Stimulated activated CD8-positive, alpha-beta memory T cell treated with anti-CD3 and anti-CD28 coated beads, Interleukin-4, amount 100 ng/mL, for 4 hours (primary cell): ENCODE measurements at places on chromosomes 11 and 22.
A peak's percentile ranks its signal among the peaks of the same experiment; 100 is the strongest.

DNA sequence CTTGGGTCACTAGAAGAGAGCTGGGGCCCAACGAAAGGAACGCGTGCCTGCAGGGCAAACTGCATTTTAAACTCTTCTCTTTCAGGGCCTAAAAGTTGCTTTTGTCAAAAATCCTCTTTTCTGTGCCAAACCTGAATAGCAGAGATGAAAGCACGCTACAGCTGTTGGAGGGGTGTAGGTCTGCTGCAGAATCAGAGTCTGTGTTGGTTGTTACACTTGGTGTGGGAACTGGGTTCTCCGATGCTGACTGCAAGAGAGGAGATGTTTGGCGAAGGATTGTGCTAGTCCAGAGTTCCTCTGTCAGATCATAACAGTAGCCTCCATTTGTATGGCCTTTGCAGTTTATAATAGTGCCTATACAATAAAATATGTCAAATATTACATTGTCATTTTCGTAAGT is 41.8 kb downstream of the BARX2 start:
- no peak for DNase-seq

DNA sequence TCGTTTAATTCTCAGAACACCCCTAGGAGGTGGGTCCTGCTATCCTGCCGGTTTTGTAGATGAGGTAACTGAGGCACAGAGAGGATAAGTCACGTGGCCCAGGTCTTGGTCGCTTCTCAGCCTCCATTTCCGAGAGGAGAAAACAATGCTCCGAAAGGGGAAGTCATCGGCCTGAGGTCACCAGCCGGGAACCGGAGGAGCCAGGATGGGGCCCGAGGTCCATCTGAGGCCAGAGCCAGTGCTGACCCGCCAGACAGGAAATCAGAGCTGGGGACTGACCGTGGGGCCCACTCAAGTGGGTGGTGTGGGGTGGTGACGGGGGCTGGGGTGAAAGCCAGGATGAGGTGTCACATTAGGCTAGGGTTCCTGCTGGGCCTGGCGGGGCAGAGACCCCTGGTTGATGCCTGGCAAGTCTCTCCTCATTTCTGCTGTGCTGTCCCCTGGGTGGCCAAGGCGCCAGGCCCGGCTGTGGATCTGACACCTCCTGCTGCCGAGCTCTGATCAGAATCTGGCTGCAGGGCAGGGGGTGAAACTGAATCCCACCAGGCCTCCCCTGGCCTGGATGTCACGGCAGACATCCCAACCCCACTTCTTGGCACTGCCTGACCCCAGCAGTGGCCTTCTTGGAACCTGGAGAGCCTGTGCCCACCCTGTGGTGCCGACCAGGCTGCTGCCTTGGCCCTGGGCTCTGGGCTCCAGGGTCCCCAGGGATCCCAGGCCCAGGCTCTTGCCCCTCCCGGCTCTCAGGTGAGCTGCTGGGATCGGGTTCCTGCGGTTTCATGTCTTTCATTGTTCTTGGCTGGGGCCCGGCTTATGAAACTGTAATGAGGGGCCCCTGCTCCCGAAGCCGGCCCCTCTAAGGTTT is 12.0 kb downstream of the TRIOBP start:
- no peak for DNase-seq

GRCh38 chr11:101254037-101254436 is 124.4 kb upstream of the PGR start:
- no peak for DNase-seq

- DNase-seq: no peak
These were observed 96.1 kb downstream of the MICAL2 start for GRCh38 chr11:12206529-12206928.

DNA sequence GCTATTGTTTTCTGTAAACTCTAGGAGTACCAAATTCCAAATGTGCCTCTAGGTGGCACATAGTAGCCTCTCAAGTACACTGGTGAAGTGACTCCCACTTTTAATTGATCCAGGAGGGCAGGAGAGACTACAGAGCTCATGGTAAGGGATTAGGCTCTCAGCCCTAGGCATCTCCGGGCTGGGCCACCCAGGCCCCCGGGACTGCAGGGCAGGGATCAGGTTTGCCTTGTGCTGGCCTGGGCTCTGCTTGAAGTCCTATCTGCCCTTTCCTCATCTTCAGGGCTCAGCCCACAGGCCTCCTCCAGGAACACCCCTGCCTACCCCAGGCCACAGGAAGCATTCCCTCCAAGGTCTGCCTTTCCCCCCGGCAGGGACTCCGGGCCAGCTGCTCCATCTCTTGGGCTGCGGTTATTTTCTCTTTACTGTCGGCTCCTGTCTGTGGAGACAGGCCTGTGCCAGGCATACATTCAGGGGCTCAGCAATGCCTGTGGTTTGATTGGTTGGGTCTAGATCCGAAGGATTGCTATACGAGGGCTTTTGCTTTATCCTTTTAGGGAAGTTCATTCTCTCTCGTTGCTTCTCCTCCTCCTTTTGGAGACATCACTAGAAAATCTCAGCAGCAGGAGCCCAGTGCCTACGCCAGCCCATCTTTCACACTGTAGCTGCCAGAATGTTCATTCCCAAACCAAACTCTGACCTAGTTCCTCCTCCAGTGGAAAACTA is 32.8 kb downstream of the PARVA start:
- DNase-seq: no peak

DNA sequence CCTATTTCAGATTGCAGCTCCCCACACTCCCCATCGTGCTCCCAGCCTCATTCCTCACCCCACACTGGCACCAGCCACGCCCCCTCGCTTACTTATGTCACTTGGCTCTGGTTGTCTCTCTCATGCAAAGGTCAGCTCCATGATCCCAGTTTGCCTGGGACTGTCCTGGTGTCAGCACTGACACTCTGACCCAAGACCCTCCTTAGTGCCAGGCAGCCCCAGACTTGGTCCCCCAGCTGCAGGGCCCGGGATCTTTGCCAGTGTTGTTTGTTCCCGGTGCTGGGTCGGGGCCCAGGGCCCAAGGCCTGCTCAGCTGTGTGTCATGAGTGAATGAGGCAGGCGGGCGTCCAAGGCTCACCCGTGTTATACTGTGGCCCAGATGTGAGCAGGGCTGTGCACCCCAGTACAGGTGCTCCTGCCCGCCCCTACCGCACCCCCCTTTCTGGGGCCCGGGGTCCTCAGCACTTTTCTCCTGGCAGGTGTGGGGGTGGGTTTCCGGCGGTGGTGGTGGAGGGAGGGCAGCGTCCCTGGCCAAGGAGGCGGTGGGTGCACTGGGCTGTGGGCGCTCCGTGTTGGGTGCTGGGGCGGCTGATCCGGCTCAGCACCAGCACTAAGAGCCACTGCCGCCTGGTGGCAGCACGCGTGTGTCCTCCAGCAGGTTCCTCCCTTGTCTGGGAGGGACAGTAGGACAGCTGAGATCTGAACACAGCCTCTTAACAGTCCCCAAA is 19.5 kb downstream of the IL17REL start:
- DNase-seq: peak; percentile 54

DNA sequence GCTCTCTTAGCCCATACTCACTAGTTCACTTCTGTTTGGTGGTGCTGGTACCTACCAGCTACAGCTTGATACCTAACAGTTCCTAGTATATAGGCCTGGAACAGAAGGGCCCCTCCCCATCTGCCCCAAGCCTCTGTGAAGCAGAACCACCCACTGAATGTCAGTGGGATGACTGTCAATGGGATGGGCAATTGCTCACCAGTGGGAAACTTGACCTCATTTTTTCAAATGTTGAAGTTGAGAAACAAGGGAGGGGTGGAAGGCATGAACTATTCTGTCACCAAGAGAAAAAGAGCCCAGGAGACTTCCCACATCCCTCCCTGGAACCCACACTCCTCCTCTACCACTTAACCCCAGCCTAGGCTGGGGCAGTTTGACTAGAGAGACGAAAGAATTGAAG is at the start of gene NLRP10:
Gene NLRP10 (minus strand): TSS at position 62 of the 400 bp plus-strand sequence. CDS start 1,952 bp downstream, outside the sequence.
- no peak for DNase-seq

DNA sequence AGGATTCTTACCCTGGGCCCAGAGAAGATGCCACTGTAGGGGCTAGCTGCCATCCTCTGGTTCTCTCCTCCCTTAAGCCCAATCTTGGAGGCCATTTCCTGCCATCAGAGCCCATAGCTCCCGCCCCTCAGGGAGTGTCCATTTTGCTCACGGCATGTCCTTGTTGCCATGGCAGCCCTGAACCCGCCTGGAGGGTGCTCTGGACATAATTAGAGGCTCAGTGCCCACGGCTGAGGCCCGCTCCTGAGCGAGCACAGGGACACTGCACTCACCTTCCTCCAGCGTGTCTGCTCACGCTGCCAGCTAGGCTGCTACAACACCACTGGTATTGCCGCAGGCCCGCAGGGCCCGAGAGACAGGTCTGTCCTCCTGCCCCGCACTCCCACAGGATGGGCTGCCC is 11.1 kb upstream of the SUSD2 start:
- DNase-seq: no peak

DNA sequence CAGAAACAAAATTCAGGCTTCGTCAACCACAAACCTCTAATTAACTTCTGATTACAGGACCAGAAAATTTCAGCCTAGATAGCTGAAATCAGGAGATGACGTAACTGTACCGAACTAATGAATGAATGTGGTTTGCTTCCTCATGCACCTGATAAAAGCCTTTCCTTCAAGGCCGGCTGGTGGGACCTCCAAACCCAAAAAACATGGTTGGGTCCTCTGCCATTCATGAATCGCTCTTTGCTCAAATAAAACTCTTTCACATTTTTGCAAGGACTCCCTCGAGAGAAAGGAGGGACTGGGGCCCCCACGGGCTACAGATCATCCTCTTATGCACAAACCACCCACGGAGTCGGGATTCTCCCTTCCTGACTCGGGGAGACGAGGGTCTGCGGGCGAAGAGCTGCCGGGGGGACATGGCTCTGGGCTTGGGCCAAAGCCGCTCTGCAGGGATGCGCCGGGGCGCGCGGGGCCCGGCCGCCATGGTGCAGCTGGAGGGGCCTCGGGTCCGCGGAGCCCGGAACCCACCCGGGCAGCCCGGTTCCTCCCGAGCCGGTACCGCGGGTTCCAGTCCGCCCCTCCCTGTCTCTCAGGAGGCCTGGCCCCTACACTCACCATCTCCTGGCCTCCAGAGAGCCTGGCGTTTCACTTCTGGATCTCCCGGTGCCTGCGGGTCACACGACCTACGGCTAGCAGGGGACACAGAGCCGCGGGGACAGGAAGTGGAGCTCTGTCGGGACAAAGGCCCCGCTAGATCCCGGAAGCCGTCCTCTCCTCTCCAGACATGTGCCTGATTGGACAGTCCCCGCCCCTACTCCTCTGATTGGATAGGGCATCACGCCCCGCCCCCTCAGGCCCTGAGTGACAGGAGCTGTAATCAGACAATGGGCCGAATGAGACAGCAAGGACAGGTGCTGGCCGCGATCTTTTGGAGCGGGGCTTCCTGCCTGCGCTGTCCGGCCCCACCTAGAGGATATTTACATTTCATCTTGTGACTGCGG is at the start of gene ZNF195:
Gene ZNF195 (minus strand): TSS at position 721 of the 998 bp plus-strand sequence. CDS start 106 bp downstream, at position 615.
- peak; percentile 96 for DNase-seq

DNA sequence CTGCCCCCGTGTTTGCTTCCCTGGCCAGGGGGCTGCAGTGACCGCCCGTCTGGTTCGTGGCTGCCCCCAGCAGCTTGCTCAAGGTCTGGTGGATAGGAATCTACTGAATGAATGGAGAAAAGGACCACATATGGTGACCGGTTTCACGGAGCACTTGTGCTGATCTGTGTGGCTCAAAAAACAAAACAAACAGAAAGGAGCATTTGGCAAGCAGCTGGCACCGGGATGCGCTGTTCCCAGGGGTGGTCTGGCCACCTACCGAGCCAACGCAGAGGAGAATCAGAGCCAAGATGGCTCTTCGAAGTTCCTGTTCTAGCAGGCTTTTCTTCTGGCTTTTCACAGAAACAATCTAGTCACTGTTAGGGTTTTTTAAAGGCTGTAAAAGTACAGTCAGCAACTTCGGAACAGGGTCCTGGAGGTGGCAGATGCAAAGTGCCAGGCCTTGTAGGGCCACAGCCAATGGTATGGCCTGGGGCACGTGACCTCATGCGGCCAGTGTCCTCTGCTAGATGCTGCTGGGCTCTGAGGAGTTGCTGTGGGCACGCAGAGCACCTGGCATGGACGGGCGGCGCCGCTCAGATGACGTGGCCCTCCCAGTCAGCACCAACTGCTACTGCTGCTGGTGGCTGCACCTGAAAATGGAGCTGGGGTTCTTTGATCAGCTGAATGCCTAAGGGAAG is 27.3 kb upstream of the PACSIN2 start:
- no peak for DNase-seq

GRCh38 chr11:120261931-120262330 is 22.0 kb downstream of the POU2F3 start:
- no peak for DNase-seq

- no peak for DNase-seq
These were observed 371.2 kb downstream of the CTTN start for GRCh38 chr11:70769521-70769920.
